ENCODE measurements at places on chromosomes 2 and 18.

GRCh38 chr2:54522624-54523281, 66.6 kb downstream of the SPTBN1 start:
- DNase-seq, result peak; percentile 34

GRCh38 chr2:240162531-240162930, 22.1 kb upstream of the OTOS start:
- no peak for DNase-seq

GRCh38 chr18:65435534-65435933, 315.3 kb upstream of the CDH7 start:
- no peak for DNase-seq

DNA sequence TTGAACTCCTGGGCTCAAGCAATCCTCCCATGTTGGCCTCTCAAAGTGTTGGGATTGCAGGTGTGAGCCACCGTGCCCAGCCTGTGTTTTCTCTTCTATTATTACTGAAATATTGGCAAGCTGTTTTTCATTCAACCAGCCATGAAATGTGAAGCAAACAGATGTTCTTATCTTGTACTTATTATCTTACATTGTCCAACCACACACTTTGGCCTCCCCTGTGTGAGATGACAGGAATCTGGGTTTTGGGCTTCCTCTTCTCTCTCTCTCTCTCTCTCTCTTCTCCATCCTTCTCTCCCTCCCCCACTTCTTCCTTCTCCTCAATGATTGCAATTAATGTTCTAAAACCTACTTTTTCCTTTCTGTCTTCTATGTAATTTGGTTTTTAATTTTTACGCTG, 33.1 kb downstream of the RAMP1 start:
- DNase-seq, result no peak

- DNase-seq, result no peak
These were observed 42.7 kb upstream of the GORASP2 start for GRCh38 chr2:170886386-170886785.

GRCh38 chr2:45259138-45259537, 249.9 kb upstream of the SIX2 start:
- DNase-seq, result no peak

GRCh38 chr2:11907190-11907589, 160.8 kb downstream of the LPIN1 start:
- no peak for DNase-seq

GRCh38 chr2:157470321-157470720, 26.4 kb upstream of the CYTIP start:
- no peak for DNase-seq

DNA sequence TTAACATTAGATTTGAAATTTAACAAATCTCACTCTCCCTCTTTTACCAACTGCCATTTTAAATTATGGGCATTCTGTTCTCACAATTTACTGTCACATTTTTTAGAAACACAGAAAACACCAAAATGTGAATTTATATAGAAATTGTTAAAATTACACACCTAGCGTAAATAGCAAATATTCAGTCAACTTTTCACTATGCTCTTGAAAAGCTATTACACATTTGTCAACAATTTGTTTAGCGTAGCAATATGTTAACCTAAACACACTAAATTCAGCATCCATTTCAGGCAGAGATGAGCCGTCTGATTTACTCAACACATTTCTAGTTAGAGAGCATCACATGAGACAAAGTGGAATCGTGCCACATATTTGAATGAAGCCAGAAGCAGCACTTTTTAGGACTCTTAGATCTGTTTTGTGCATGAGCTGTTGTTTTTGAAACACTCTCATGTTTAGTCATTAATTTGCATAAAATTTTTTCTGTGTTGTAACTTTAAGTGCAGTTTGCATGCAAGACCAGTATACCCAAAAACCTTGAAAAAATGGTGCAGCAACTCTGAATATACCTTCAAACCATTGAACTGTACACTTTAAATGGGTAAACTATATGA, 8.2 kb downstream of the TTC32 start:
- no peak for DNase-seq

- DNase-seq, result no peak
These were observed 1389.1 kb upstream of the TMEFF2 start for GRCh38 chr2:193583638-193584400.

DNA sequence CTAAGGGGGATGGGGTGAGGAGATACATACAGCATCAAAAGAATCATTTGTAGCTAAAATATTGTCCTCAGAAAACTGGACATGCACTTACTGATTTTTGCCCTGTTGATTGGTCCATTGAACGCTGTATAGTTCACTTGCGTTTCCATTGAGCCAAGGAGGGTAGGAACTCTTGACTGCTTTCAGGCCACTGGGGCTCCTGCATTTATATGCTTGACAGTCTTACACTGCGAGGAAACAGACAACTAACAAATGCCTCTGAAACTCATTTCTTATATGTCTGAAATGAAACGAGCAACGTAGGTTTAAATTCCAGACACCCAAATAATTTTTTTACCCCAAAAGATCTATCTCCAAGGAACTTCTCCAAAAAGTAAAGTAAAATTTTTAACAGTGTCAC, 42.1 kb downstream of the ARL5A start:
- DNase-seq, result no peak

DNA sequence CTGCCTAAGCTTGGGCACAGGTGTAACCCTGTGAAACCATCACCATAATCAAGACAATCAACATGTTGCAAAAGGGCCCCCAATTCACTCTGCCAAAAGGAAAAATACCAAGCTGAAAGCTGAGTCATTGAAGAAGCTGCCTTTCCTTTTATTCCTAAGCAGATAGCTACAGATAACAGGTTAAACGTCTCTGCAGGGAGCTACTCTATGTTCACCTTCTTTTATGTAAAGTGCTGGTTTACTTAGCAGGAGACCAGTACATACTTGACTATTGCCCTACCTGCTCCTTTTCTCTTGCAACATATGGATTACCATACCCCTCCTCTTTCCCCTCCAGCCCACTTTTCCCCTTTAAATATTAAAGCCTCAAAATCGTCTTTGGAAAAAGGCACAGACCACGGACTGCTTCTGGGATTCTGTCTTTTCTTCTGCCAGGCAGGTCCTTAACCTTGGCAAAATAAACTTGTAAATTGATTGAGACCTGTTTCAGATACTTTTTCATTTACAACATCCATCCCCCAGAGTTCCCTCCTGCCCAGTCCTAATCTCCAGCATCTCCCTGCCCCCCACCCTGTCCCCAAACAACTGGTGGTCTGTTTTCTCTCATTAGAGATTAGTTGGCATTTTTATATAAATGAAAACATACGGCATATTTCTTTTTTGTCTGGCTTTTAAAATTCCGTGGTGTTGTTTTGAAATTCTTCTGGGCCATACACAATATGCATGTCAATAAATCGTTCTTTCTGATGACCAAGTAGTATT, 37.8 kb upstream of the LDLRAD4 start:
- DNase-seq, result no peak

GRCh38 chr2:1818404-1818803, 74.1 kb upstream of the PXDN start:
- DNase-seq, result no peak

DNA sequence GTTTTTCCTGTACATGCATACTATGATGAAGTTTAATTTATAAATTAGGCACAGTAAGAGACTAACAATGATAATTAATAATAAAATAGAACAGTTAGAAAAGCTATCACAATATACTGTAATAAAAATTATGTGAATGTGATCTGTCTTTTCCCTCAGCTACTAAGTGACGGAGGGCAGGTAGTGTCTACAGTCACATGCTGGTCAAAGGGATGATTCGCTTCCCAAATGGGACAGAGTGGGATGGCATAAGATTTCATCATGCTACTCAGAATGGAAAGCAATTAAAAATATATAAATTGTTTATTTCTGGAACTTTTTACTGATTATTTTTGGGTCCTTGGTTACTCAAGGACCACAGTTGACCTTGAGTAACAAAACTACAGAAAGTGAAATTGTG, 71.5 kb downstream of the DAW1 start:
- DNase-seq, result no peak

DNA sequence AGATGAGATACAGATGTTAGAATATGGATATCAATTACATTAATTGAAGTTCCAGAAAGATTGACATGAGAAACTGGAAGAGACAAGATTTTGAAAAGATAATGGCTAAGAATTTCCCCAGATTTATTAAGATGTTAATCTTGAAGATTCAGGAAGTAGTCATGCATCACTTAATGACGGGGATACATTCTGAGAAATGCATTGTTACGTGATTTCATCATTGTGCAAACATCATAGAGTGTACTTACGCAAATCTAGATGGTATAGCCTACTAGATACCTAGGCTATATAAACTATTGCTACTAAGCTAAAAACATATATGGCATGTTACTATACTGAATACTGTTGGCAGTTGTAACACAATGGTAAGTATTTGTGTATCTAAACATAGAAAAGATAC, 6.8 kb upstream of the CHMP3 start:
- DNase-seq, result no peak

DNA sequence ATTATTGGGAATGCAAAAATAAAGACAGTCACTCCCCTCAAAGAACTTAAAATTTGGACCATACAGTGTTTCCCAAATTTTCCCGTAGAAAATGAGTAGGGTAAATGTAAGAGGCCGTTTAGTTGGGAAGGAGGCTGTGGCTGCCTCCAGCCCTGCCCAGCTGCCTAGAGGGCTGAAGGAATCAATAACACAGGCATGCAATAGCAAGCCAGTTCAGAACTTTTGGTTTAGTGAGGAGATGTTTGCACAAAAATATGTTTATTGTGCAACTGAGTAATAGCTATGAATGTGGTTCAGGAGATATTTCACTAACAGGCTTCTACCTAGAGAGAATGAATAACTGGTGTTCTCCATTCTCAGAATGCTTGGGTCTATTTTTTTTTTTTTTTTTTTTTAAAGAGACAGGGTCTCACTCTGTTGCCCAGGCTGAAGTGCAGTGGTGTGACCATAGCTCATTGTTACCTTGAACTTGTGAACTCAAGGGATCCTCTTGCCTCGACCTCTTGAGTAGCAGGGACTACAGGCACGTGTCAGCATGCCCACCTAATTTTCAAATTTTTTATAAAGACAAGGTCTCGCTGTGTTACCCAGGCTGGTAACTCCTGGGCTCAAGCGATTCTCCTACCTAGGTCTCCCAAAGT, 23.6 kb downstream of the UGP2 start:
- DNase-seq, result no peak

- no peak for DNase-seq
These were observed 74.3 kb upstream of the NPAS2 start for GRCh38 chr2:100745604-100746003.

DNA sequence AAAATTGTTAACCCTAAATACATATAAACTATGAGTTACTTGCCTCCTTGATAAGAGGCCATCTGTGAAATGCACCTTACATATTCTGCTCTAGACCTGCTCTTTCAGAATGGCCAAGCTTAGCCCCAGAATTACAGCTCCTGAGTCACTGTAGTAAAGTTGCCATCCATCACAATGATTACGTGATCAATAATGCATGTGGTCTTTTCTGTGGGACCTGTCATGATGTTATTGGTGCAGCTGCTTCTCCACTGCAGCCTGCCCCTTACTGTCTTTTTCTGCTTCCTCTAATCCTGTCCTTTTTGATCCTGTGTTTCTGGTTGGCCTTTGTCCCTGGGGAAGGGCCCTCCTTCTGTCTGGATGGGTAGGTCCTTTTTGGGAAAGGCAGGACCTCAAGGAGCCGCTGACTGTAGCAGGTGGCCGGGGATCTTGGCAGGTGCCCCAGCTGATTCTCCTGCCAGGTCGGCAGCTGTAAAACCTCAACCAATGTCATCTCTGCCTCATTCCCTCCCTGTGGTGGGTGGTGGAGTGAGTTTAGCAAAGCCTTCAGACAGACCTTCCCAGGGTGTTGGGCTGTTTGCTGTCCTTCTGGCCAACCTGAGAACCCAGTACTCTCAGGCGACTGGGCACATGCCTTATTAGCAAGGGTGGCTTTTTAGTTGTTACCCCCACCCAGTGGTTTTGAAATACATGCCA, 126.2 kb upstream of the EML6 start:
- no peak for DNase-seq

DNA sequence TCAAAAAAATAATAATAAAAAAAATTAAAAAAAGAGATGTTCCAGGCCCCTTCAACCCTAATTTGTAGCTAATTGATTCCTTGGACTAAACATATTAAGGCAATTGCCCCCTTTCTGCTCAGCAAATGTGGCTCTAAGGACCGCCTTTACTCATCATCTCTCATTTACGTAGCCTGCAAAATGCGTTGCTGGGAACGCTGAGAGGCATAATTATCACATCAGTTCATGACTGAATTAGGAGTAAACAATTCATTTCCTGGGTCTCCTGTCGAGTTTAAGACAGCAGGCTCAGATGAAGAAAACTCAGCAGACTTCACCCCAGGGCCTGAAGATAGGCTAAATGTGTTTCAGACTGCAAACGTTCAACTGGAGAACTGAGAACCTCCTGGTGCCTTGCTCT, 413.5 kb downstream of the NBAS start:
- DNase-seq, result no peak

Measured in stimulated activated CD4-positive, alpha-beta T cell treated with anti-CD3 and anti-CD28 coated beads, Interleukin-4, amount 100 ng/mL, for 4 hours (primary cell).